ENCODE measurements at places on chromosomes 1 and 21.

DNA sequence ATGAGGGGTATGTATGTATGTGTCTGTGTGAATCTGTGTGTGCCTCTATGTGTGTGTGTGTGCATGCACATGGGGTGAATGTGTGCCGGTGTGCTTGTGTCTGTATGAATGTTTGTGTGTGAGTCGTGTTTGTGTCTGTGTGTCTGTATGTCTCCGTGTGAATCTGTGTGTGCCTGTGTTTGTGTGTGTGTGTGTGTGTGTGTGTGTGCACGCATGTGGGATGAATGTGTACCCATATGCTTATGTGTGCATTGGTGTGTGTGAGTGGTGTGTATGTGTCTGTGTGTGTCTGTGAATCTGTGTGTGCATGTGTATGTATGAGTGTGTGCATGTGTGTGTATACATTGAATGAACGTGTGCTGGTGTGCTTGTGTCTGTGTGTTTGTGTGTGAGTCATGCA is 88.9 kb downstream of the MATN1 start:
- DNase-seq = no peak

- no peak for DNase-seq
These were observed 30.6 kb downstream of the QSOX1 start for GRCh38 chr1:180185281-180185680.

DNA sequence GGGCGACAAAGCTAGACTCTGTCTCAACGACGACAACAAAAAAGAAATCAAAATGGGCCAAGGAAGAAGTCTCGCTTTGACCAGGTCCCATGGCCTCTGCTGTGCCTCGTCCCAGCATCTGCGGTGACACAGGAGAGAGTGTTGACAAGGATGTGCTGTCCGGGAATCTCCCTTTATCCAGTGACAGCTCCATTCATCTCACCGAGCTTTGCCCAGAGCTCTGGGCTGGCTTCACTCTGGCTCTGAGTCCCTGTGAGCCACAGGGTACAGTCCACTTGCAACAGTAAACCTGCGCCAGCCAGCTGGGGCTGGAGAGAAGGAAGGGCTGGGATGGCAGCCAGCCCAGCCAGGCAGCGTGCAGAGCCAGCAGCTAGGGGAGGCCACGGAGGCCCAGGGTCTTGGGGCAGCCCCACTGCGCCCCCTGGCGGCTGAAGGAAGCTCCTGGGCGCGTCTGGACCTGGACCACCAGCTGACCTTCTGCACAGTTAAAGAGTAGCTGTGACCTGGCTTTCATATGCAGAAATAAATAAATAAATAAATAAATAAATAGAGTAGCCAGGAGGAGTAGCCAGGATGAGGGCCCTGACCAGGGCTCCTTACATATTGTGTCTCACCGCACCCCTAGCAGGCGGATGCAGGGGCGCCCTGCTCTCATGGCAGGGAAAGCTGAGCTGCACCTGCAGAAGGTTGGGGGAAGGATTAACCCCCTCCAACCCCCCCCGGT is 29.7 kb downstream of the ENO1 start:
- peak; percentile 99 for DNase-seq

DNA sequence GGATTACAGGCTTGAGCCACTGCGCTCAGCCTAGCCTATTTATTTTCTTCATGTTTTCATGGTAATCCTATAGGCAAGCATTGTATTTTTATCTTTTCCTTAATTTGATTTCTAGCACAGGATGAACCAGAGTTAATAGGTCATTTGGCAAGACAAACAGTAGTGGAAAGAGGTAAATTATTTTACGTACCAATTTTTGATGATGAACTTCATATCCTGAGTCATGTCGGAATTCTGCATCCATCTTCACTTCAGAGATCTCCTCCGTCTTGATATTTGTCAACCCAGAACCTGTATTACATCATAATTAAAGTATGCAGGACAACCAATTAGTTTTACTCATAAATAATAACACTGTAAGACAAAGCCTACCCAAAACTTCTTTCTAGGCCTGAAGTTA is 162.6 kb downstream of the GABPA start:
- DNase-seq = no peak

- DNase-seq = no peak
These were observed at the start of gene RIIAD1 for GRCh38 chr1:151720974-151721787. Gene RIIAD1, plus strand, starts transcription at chr1:151721522. Its CDS starts 15 bp downstream, at chr1:151721537.
